Stimulated activated CD4-positive, alpha-beta T cell treated with anti-CD3 and anti-CD28 coated beads, Interleukin-1b, Interleukin-23, amount 100 ng/mL, for 24 hours (primary cell): ENCODE measurements at places on chromosomes 7 and 10.

- DNase-seq, result no peak
Observed at GRCh38 chr10:60767424-60767823, 10.9 kb upstream of the CDK1 start.

- DNase-seq, result no peak
Observed at GRCh38 chr10:58243269-58243668, 24.4 kb downstream of the IPMK start.

DNA sequence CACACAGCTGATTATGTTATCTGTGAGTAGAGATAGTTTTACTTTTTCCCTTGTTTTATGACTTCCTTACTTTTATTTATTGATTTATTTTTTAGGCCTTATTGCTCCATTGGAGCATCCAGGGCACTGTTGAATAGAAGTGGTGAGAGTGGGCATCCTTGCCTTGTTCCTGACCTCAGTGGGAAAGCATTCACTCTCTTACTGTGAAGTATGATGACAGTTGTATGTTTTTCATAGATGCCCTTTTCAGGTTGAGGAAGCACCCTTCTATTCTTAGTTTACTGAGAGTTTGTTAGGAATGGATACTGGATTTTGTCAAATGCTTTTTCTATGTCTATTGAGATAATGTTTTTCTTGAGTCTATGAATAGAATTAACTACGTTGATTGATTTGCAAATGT is 88.6 kb downstream of the XRCC2 start:
- DNase-seq, result no peak

DNA sequence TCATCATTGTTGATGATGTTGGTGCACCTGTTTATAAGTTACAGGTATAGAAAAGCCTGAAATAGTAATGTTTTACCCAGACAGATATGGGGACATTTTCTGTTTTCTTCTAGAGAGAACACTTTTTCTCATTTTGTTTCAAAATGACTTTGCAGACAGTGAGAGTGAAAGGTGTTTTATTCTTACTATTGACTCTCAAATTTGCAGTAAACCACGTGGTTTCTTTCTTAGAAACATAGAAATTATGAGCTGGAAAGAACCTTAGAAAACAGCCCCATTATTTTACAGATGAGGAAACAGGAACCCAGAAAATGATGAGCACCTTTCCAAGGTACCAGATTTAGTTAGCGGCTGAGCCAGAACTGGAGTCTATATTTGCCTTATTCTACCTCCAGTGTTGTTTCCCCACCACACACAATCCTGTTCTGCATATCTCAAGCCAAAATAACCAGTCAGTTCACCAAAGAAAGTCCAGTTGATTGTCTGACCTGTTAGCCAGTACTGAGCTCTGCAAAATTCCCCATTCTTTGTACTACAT is 138.9 kb upstream of the AHR start:
- DNase-seq, result no peak

DNA sequence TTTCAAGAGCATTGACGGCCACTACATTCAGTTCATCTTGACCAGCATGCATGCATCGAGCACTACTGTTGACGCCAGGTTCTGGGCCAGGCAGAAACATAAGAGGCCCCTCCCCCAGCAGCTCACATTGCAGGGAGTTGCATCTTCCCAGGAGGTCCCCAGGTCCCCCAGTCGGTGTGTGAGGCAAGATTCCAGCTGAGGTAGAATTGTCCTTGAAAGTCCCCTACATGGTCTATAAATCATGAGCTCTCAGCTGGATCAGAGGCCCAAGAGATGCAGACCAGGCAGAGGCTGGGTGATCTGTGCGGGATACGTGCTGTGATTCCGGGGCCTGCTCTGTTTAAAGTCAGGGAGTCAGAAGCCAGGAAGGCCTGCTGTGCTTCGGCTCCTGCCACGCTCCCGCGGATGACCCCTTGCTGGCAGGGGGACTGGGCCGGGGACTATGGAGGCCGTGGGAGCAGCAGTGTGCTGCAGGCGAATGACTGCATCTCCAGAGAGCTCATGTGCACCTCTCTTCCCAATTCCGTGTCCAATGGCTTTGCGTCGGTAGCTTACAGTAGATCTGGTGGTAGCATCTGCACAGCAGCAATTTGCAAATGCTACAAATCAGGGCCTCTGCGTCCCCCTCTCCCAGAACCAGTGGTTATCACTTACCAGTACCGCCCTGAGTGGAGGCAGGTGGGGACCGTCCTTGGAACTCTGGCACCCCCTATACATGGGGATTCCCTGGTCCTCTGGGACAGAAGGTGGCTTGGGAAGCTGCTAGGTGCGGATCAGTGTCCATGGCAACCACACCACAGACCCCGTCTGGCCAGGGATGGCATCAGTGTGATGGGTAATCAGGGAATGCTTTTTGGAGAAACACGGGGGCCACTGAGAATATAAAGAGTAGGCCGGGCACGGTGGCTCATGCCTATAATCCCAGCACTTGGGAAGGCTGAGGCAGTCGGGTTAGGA is 93.6 kb downstream of the RGS10 start:
- no peak for DNase-seq

GRCh38 chr7:74481458-74482196 is 27.9 kb downstream of the GTF2IRD1 start:
- DNase-seq, result no peak

- no peak for DNase-seq
Observed at GRCh38 chr7:128735436-128735835, 3.7 kb upstream of the CALU start.

DNA sequence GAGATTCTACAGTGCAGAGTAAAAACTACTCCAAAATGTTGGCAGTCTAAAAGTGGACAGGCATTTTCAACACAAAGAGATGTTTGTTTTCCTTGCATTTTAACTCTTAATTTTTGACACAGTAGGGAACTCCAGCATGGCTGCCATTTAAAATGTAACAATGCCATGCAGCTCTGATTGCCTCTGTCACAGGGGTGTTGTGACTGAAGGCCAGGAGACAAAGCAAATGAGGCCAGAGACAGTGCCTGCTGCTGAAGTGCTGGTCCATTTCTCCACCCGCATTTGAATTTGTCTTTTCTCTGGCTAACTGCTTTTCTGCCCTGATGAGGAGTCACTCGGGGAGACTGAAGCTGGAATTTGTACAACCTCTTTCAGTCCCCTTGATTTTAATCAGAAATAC is 710.6 kb upstream of the GALNT17 start:
- no peak for DNase-seq

GRCh38 chr7:22435105-22435504 is 64.9 kb downstream of the STEAP1B start:
- DNase-seq, result no peak

- no peak for DNase-seq
Observed at GRCh38 chr7:17104419-17104818, 194.0 kb upstream of the AHR start.

DNA sequence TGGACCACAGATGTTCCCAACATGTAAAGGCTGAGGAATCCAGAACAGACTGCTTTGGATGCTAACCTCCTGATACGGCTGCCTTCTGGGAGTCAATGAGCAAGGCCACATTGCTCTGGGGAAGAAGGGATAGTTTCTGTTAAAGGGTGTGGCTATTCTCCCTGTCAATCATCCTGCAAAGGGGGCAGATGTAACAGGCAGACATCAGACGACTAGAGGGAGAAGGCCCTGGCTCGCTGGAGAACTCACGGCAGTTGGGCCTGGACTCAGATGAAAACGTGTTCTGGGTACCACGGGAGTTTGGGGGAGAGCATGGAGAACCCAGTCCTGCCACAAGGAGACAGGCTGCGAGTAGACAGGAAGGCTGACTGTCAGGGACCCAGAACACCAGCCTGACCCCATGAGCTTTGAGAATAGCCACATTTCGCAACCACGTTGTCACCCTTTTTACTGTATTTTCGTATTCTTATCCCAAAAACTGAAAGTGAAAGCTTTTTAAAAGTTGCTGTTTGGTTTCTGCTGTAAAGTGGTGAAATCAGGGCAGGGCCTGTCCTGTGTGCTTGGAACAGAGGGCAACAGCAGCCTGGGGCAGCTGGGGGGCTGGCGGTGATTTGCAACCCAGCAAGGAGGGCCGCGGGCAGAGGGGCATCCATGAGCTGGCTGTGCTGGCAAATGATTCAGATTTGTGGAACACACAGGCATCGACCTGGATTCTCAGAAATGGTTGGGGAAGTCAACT is 95.3 kb downstream of the MYOF start:
- DNase-seq, result no peak

DNA sequence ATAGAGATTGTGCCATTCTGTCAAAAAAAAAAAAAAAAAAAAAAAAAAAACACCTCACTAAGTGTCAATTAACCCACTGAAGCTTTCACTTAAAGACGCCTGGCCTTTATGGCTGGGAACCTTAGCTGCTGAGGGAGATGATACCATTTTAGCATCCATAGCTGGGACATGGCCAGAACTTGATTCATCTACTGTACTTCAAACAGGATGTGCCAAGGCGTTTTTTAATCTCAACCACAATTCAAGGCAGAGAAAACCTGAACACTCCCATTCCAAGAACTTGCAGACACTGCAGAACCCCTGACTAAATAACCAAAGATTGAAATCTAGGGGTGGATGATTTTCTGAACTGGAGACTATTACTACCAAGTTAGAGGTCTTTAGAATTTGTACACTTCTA is 996.6 kb downstream of the SORCS1 start:
- no peak for DNase-seq
